ENCODE measurements at places on chromosomes 5 and 9.

GRCh38 chr5:147049764-147050163 lies 171.2 kb upstream of the PPP2R2B start:
- DNase-seq, result no peak

DNA sequence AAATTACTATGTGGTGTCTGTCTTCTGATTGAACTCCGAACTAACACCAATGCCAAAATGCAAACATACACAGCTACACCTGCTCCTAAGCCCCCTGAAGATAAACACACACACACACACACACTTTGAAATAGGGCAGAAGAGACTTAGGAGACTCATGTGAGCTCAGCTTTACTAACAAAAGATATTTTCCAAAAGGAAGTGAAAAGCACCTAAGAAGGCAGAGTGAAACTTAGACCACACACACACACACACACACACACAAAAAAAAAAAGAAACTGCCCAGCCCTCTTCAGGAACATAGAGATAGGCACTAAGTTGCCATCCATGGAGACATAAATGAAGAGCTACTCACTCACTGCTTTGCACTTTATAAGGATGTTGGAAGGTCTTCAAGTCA lies 45.2 kb upstream of the APC start:
- no peak for DNase-seq

GRCh38 chr5:115602591-115603125 lies 379 bp upstream of the TICAM2 start:
- no peak for DNase-seq

GRCh38 chr9:14210428-14210827 lies 103.5 kb downstream of the NFIB start:
- DNase-seq, result no peak

GRCh38 chr5:156716591-156717380 lies 133.3 kb upstream of the PPP1R2B start:
- DNase-seq, result no peak
